T follicular helper cell (primary cell): ENCODE measurements at places on chromosomes 2 and 18.

- no peak for DNase-seq
These were observed 151.3 kb upstream of the SERPINE2 start for GRCh38 chr2:224190234-224190935.

GRCh38 chr2:172647439-172647838 lies 88.2 kb upstream of the RAPGEF4 start:
- DNase-seq: no peak

DNA sequence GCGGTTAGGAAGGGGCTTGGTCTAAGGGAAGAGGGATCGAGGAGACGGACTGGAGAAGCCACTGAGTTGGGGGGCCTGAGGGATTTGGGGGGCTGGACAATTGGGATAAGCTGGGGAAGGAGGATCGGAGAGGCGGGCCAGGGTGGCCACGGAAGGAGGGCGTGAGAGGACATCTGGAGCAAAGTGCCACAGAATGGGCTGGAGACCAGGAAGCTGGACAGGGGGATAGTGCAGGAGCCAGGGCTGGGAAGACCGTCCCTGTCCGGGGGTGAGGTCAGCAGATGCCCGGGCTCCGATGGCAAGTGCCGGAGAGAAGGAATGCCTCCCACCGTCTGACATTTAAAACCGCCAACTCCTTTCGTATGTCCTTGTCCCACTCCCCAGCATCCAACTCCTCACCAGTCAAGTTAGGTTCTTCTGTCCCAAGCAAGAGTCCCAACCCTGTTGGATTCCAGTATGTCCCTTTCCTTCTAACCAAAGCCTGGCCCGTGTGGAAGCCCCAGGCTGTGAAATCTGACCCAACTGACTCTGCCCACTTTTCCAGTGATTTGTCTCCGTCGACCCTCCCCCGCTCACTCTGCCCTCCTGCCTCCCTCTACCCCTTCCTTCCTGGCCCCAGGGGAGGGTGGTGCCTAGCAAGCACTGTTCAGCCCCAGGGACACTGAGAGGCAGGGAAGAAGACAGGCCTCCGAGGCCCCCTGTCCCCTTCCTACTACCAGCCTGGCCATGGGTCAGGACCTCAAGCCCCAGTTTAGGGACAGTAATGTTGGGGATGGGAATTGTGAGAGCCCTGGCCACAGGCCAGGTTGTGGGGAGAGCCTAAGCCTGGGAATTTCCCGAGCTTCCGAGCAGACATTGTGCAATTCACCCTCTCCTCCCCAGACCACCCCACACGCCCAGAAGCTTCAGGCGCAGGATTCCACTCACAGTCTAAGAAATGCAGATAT lies 31.5 kb upstream of the TMBIM1 start:
- no peak for DNase-seq

GRCh38 chr2:116952254-116952653 lies 862.2 kb upstream of the DDX18 start:
- no peak for DNase-seq

DNA sequence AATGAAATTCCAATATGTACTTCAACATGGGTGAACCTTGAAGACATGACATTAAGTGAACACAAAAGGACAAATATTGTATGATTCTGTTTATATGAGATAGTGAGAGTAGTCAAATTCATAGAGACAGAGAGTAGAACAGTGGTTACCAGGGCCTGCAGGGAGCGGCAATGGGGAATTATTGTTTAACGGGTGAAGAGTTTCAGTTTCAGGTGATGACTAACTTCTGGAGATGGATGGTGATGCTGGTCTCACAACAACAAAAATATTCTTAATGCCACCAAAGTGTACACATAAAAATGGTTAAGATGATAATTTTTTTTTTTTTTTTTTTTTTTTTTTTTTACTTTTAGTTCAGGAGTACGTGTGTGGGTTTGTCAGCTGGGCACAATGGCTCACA lies 109.4 kb upstream of the TMEM200C start:
- no peak for DNase-seq

DNA sequence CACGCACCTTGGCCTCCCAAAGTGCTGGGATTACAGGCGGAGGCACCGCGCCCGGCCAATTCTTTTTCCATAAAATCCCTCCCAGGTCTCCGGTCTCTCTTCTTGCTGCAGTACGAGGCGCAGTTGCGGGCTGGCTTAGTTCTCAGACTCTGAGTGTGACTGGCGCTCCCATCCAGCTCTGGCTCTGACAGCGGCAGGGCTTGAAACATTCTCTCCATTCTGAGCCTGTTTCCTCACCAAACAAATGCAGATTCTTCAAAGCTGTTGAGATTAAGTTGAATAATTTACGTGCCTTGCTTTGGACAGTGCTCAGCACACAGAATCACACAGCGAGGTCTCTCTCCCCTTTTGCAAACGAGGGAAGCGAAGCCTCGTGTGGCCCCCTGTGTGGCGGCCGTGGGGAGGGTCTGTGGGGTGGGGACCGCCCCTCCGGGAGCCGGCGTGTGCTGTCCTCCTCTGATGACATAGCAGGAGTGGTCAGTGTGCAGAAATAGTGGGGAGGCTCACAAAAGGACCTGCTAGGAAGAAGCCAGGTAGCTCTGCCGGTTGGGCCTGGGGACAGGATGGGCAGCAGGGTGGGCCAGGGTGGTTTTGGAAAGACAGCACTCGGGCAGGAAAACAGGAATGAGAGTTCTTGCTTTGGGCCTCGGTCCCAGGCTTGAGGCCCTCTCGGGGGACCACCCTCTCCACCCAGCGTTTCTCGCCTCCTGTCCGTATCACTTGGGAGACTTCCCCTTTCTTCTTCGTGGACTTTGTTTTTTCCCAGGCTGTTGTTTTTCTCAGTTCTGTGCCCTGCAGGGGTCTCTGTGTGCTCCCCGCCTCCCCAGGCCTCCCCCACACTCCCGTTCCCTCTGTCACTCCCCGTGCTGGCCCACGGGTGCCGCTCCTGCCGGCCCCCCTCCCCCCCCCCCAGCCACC lies 75.0 kb downstream of the KCNG2 start:
- DNase-seq: no peak

DNA sequence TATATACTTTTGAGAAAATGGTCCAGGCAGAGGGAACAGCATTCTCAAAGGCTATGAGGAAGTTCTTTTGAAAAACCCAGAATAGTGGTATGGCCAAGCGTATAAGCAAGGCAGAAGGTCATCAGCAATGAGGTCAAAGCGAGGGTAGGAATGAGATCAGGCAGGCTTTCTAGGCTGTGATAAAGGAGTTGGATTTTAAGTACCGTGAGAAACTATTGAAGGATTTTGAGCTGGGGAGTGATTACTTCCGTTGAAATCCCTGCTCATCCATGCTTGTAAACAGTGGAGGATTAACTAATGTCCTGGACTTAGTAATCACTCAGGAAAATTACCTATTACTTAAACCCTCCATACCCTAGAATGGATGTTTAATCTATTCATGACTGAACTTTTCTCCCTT lies 50.2 kb downstream of the EMILIN2 start:
- no peak for DNase-seq

DNA sequence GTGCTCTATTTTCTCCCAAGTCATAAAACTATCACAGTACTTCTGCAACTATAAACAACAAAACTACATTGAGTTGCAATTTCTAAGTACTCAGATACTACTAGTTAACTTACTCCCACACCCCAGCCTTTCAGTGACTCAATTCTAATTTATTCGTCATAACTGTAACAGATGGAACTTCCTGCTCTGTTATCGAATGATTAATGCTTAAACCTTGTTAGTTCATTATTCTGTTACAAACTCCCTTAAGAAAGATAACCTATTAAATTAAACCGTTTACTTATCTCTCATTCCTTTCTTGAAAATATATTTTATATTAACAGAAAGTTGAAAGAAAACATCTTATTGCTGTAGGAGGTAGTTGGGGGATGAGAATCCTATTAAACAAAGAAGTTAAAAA lies 17.0 kb downstream of the TNFAIP6 start:
- no peak for DNase-seq

GRCh38 chr2:196652869-196653268 lies 13.4 kb downstream of the CCDC150 start:
- DNase-seq: no peak
